Mesothelial cell of epicardium (in vitro differentiated cells): ENCODE measurements at places on chromosomes 5 and 9. TPM values are rescaled to one million over a fixed set of nuclear protein-coding genes. Genes with fewer than 3 reads are reported as not detected.

The DPYSL3 gene
- total RNA-seq: 161 to 169 TPM (median 165 TPM) in 3 replicates

The LEAP2 gene
- 1.9 to 2.6 TPM (median 1.9 TPM) in 3 replicates for total RNA-seq

- no peak for DNase-seq
Measured at GRCh38 chr9:20538956-20539355, 83.3 kb downstream of the MLLT3 start.

- no peak for DNase-seq
Measured at GRCh38 chr5:56349461-56349860, 116.3 kb upstream of the ANKRD55 start.

The IL13 gene
- 0.33 to 0.78 TPM (median 0.50 TPM) in 3 replicates for total RNA-seq

DNA sequence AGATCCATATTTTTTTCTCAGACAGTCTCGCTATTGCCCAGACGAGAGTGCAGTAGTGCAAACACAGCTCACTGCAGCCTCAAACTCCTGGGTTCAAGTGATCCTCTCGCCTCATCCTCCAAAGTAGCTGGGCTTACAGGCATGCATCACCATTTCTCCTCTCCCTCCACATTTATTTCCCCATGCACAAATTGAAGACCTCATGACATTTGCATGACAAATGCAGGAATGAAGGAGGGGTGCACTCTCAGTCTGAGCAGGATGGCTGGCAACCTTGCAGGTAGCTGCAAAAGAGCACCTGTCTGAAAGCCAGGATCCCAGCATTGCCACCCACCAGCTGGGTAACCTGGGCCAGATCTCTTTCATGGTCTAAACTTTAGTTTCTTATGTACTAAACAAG, 111.2 kb downstream of the SH3TC2 start:
- DNase-seq: no peak

DNA sequence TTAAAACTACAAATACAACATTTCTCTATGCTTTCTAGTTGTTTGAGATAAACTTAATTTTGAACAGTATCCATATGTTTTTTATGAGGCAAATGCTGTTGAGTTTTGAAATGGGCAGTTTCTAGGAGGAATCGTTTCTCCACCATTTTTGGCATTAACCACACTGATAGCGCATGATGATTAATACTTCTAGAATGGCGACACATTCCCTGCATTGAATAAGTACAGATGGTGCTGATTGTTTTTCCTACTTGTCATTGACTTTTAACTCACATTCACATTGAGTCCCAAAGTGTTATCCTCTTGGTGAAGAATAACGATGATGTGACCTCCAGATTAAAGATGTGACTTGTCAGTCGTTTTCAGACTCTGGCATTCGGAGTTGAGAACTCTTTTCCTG, 6.5 kb upstream of the CCDC192 start:
- no peak for DNase-seq

GRCh38 chr9:104618104-104618503, at the start of gene OR13C9:
Gene OR13C9 (minus strand): TSS chr9:104618204. CDS start chr9:104618204, 0 bp downstream.
- no peak for DNase-seq

DNA sequence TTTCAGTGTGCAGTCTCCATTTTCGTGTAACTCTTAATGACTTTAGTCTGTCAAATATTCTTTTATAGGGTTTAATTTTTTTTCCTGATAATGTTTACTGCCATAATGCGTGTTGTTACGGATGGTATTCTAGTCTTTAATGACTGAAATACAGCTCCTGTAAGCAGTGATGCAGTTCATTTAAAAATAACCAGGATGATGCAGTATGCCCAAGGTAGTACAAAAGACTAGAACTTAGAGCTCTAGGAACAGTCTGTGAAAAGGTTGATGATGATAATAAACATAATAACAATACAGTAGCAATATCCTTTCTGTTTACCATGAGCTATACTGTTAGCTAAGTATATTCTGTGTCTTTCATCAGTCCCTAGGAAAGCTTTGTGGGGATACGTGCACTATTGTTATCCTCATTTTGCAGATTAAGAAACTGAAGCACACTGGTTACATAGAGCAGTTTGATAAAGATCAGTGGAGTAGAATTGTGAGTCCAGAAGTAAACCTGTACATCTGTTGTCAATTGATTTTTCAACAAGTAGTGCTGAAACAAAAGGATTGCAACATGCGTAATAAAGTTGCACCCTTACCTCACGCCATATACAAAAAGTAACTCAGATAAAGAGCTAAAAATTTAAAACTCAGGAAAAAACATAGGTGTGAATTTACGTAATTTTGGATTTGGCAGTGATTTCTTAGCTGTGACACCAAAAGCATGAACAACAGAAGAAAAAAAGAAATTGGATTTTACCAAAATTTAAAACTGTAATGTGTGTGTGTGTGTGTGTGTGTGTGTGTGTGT, 64.5 kb downstream of the MTREX start:
- DNase-seq: no peak

The OTP gene
- total RNA-seq: not detected in 3 replicates

- DNase-seq: no peak
Measured at GRCh38 chr9:127252410-127253318, 11.9 kb upstream of the GARNL3 start.

DNA sequence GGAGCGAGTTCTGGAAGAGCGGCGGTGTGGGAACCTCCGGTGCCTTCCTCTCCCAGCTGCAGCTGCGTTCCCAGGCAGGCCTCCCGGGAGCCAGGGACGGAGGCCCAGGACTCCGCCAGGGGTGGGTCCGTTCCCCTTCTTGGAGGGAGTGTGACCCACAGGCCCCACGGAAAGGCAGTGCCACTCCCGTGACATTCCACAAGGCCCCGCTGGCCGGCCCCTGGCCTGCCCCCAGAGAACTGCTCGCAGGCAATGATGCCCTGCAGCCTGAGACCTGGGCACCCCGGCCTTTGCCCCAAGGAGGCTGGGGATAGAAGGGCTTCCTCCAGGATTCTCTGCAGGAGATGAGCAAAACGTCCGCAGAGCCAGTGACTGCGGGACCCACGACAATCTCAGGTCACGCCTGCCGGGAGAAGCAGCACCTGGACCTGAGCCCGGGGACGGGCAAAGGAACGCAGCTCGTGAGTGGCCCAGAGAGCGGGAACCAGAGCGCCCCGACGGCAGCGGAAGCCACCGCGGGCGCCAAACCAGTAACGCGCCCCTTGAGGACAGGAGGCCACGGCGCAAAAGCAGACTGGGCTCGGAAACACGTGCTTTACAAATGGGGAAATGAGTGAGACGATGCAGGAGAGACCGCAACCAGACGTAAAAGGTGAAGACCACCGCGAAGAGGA, 9.3 kb downstream of the OBP2B start:
- no peak for DNase-seq

The CDH9 gene
- total RNA-seq: 0.65 to 1.2 TPM (median 0.66 TPM) in 3 replicates

DNA sequence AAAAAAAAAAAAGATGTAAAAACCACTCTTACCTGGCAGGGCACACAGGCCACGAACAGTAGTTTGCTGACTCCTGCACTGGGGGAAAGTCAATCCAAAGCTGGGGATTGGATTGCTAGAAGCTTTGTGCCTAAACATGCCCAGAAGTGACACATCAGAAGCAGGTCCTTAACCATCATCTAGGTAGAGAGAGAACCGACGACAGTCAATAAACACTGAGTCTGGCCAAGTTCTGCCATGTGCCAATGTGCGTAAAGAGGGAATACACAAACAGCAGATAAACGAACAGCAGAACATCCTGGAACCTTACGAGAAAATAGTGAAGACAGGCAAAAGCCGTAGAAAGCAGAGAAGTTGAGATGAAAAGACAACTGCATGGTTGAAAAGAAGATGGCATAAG, 14.9 kb downstream of the SFXN1 start:
- DNase-seq: no peak

GRCh38 chr5:158390577-158390976, 531.6 kb upstream of the CLINT1 start:
- DNase-seq: no peak

GRCh38 chr5:94751460-94751859, 133.0 kb downstream of the SLF1 start:
- DNase-seq: no peak

DNA sequence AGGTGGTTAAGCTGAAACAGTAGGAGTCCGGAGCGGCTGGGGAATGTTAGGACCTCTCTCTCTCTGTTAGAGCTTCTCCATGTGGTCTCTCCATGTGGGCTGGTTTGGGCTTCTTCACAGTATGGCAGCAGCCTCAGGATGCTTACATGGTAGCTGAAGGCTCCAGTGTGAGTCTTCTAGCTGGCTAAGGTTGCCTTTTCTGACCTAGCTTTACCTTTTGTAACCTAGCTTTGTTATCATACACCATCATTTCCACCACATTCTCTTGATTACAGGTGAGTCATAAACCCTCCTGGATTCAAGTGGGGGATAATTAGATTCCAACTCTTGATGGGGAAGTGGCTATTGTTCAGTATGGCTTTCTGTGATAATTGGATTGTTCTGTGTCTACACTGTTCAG, 98.5 kb downstream of the MTREX start:
- DNase-seq: no peak

- DNase-seq: peak; percentile 42
Measured at GRCh38 chr9:2859776-2860379, 16.0 kb upstream of the PUM3 start.

DNA sequence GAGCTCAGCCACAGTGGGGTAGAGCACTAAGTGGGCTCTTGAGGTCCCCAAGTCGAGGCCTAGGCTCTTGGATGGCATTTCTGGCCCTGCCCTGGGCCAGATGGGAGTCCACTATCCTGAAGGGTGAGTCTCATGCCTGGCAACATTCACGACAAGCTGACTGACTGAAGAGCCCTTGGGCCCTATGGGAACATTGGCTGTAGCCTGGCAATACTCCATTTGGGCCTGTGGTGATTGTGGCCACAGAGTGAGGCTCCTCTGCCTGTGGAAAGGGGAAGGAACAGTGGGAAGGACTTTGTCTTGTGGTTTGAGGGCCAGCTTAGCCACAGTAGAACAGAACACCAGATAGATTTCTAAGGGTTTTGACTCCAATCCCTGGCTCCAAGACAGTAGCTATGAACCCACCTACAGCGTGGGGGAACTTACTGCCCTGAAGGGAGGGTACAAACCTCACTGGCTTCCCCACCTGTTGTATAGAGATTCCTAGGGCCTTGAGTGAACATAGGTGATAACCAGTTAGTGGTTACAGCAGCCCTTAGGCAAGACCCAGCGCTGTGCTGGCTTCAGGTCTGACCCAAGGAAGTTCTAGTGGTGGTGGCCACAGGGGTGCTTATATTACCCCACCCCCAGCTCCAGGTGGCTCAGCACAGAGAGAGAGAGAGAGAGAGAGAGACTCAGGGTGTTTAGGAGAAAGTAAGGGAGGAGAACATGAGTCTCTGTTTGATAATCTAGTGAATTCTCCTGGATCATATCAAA, 72.4 kb downstream of the KIAA0825 start:
- no peak for DNase-seq

DNA sequence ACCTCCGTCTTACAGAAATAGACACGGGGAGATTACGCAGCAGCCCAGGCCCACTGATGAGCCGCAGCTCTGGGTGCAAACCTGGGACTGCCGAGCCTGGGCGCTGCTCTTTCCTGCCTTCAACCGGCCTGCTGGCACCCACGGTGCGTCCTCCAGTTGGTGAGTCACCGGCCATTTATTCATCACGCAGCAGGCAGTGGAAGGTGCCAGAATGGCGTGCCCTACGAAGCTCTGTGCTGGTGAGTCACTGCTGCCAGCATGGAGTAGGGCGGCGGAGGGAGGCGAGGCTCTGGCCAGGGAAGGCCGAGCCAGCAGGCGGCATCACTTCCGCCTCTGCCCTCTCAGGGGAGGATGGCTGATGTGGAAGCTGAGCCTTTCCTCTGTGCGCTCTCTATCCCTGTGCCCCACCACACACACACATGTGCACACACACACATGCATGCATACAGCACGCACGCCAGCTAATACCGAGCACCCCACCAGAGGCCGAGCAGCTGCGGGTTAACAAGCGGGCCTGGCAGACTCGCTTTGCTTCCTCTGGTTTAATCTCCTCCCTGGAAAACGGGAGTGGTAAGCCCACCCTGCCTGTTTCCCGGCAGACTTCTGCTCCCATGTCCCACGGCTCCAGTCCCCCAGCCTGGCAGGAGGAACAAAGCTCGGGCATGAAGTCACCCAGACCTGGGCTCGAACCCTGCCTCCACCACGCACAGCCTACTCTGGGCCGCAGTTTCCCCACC, 39.2 kb downstream of the OLFM1 start:
- DNase-seq: no peak

DNA sequence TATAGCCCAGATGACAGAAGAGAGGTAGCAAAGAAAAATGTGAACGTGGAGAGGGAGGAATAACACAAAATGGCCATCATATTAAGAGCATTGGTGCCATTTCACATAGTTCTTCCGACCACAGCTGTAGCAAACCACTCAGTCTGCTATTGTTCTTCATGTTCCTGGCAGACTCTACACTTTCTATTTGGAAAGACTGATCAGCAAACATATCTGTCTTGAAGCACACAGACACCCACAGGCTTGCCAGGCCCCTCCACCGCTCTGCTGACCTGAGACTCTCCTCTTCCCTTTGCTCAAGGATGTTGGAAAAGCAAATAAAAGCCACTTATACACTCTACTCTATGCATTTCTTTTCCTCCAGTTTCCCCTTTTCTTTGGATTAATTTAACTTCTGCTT, 298.0 kb downstream of the FBXL7 start:
- DNase-seq: no peak

The PCDHA10 gene
- total RNA-seq: 18.6 to 20.1 TPM (median 19.8 TPM) in 3 replicates

The CMYA5 gene
- 6.5 to 7.6 TPM (median 6.7 TPM) in 3 replicates for total RNA-seq

DNA sequence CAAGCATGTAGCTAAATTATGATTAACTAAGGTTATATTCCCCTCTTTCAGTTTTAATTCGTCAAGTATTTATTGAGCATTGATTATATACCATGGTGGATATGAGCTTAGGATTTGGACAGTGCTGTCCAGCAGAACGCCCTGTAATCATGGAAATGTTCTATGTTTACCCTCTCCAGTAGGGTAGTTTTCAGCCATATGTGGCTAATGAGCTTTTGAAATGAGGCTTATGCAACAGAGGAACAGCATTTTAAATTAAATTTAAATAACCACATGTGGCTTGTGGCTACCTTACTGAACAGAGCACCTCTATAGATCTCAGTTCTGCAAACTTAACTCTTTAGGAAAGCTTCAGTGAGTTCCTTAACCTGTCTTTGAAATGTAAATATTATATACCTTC, 59.1 kb downstream of the JMY start:
- DNase-seq: no peak

GRCh38 chr9:95494022-95494415, 22.8 kb downstream of the PTCH1 start:
- no peak for DNase-seq

The PCDHAC2 gene
- 12.1 to 12.7 TPM (median 12.4 TPM) in 3 replicates for total RNA-seq

The GADD45G gene
- 1.0 to 2.0 TPM (median 1.8 TPM) in 3 replicates for total RNA-seq

The GRM6 gene
- not detected in 3 replicates for total RNA-seq

The CCIN gene
- 0.33 to 0.52 TPM (median 0.40 TPM) in 3 replicates for total RNA-seq

The PCSK1 gene
- not detected in 3 replicates for total RNA-seq

- DNase-seq: no peak
Measured at GRCh38 chr5:126676195-126676624, 75.5 kb downstream of the PHAX start.

DNA sequence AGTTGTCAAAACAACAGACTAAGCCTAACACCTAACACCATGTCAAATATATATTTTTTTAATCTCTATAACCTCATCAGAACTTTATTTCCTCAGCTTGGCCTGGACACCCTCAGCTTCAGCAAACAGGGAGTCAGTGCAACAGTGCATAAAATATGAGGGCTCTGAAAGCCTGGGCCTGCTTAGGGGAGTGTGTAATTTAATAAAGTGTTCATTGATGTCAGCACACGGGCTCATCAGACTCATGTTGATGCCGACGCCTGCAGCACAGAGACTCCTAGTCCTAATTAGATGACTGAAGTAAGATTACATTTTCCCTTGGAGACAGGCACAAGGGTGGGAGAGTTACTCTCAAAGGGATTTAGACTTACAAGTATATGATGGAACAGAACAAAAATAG, 37.8 kb downstream of the CDH10 start:
- DNase-seq: no peak

The CCL19 gene
- not detected in 3 replicates for total RNA-seq

GRCh38 chr5:64818245-64818644, 49.5 kb downstream of the CWC27 start:
- no peak for DNase-seq

- DNase-seq: peak; percentile 35
Measured at GRCh38 chr5:153276151-153276550, 214.3 kb upstream of the GRIA1 start.
